NCI-H510A (cell line): ENCODE measurements at places on chromosomes 5 and 9.

DNA sequence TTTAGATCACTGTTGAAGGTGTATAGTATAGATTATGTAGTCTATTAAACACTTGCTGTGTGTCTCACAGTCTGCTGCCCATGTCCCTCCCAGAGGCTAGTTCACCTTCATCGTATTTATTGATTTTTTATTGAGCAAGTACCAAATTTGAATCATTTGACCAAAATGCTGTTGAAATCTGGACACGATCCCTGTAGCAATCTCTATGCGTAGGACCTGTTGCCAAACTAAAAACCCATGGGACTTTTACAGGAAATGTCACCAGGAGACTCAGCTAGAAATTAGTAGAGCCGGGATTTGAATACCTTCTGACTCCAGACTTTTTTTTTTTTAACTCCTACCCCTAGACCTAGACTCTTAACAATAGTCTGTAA, 17.5 kb downstream of the SLC31A1 start:
- DNase-seq, result no peak

DNA sequence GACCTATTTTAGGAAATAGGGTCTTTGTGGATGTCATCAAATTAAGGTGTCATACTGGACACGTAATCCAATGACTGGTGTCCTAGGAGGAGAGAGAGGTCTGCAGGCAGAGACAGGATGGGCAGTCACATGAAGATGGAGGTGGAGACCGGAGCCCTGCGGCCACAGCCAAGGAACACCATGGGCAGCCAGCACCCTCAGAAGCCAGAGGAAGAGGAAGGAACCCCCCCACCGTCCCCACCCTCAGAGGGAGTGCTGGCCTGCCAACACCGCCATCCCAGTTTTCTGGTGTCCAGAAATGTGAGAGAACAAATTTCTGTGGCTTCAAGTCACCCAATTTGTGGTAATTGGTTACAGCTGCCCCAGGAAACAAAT, 88.3 kb downstream of the NSUN2 start:
- no peak for DNase-seq

- peak; percentile 54 for DNase-seq
These were observed 1.4 kb upstream of the ATOSB start for GRCh38 chr9:35116898-35117551.

- no peak for DNase-seq
These were observed 164.9 kb upstream of the SEMA6A start for GRCh38 chr5:116739571-116739970.

DNA sequence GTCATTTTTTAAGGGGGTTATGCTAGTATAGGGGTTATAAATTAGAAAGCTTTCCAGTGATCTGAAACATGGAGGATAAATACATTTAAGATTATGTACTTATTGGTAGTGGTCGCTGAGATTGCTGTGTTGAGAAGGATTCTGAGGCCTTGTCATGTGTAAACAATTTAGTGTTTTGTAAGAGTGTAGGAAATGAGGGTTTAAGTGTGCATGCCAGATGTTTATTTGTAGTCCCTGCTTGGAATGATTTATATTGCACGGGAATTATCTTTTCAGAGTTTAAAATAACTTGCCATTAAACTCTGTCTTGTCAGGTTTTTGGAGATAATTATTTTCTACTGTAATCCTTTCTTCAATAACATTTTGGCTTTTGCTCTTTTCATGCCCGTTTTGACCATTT, 19.4 kb downstream of the ZNF618 start:
- no peak for DNase-seq

DNA sequence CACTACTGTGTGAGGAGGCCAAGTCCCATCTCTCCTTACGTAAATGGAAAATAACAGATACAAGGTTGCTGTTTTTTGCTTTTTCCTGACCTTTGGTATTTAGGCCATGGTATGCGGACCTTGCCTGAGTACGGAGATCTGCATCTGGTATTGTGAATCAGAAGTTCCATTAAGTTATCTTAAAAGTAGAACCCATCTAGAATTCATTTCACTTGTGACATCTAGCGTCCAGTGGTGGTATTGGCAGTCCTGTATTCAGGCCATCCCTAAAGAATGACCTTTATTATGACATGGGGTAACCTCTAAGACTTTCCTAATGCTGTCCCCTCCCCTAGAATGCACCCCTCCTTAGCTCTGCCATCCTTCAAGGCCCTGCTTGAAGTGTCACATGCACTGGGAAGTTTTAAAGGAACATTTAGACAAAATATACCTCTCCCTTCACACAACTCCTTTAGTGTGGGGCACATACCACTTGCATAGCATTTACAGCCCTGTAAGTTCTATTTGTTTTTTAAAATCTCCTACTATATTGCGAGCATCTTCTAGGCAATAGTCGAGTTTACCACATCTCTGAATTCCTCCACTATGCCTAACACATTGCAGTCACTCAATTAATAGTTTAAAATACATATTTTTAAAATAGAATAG, 1.9 kb upstream of the SPDL1 start:
- no peak for DNase-seq

GRCh38 chr5:90877049-90877448, 318.5 kb downstream of the ADGRV1 start:
- no peak for DNase-seq
